ENCODE measurements at places on chromosomes 7 and 10. TPM values are rescaled to one million over a fixed set of nuclear protein-coding genes. Genes with fewer than 3 reads are reported as not detected.

Gene STAG3
- total RNA-seq: 1.9 TPM

Gene LBX1
- total RNA-seq: not detected

Gene LEP
- 0.89 TPM for total RNA-seq

Gene NANOS1
- total RNA-seq: 0.52 TPM

Gene VENTX
- total RNA-seq: 0.81 TPM

Gene CLRN3
- total RNA-seq: not detected

Gene SH2D4B
- total RNA-seq: not detected

GRCh38 chr10:44920252-44920651, 9.1 kb downstream of the TMEM72 start:
- no peak for DNase-seq

DNA sequence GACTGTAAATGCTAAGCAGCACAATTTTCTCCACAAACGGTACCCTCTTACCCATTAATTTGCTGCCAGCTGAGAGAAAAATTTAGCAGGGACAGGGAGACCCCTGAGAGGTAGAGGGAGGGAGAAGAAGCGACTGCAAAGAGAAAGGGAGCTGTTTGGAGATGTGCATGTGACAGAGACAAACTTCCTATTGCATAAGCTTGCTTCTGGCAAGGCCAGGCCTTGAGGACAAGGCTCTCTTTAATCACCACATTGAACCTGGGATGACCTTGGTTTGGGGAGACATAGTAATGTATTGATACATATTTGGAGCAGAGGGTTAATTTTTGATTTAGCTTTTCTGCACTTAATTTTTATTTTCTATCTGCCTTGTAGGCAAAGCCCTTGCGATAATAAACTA, 31.1 kb upstream of the HIBADH start:
- no peak for DNase-seq

- no peak for DNase-seq
Observed at GRCh38 chr10:118957443-118957825, 72.1 kb upstream of the NANOS1 start.

- no peak for DNase-seq
Observed at GRCh38 chr10:107232013-107232412, 67.5 kb upstream of the SORCS1 start.

DNA sequence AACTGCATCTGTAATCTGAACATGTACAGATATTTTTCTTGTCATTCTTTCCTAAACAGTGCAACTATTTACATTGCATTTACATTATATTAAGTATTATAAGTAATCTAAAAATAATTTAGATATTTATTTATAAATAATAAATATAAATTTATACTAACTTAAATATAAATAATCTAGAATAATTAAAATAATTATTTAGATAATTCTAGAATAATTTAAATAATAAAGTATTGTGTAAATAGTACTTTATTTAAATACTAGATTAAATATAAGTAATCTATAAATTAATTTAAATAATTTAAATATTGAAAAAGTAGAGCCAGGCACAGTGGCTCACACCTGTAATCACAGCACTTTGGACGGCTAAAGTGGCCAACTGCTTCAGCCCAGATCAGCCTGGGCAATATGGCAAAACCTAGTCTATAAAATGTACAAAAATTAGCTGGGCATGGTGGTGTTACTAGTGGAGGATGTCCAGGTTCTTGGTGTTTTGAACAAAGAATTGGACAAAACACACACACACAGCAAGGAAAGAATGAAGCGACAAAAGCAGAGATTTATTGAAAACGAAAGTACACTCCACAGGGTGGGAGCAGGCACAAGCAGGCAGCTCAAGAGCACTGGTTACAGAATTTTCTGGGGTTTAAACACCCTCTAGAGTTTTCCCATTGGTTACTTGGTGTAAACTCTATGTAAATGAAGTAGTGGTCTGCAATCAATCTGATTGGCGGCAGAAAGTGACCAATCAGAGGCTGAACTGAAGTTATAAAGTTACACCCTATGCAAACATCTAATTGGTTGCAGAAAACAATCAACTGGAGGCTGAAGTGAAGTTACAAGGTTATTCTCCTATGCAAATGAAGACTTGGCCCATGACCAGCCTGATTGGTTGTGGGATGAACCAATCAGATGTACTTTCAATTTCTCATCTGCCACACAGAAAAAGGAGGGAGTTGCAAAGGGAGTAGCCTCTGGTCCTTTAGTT, 100.2 kb upstream of the SP4 start:
- no peak for DNase-seq

DNA sequence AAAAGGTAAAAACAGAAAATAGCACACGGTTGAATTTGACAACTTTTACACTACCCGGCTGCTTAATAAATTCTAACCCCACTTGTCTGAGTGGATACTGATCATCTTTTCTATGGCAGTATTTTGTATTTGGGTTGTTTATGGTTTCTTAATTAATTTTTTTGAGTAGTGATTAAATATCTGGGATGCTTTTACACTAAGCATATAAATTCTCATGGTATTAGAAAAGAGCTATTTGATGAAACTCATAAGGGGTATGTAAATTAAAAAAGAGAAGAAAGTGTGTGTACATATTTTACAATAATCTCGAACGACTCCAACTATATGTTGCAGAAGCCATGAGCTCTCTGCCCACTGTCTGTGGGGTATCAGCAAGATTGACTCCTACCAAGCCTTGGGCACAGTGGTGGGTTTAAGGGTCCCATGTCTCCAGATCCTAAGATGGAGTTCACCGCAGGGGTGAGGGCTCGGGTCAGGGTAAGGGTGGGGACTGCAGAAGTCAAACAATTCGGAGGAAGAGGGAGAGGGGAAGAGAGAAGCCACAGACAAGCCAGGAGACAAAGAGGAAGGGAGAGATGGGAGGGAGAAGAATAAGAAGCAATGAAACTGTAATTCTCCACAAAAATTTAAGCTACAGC, 7.6 kb upstream of the HOXA13 start:
- DNase-seq: no peak

GRCh38 chr10:12455318-12455717, 106.0 kb downstream of the CAMK1D start:
- no peak for DNase-seq

- DNase-seq: no peak
Observed at GRCh38 chr10:89007129-89007893, 16.7 kb downstream of the FAS start.

DNA sequence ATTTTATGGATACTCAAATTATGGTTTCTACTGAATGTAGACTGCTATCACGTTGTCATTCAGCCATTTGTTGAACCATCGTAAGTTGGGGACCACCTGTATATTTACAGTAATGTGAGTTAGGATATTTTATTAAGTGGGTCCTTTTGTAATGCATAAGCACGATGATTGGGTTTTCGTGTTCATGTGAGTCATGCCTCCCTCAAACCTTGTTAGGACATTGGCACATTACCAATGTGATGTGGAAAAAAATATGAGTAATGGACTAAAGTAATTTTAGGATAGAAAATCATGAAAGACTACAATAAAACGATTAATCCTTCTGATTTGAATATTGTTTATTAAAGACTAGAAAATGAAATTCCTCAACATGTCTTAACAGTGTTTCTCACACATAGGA, 8.7 kb downstream of the SMC3 start:
- no peak for DNase-seq

DNA sequence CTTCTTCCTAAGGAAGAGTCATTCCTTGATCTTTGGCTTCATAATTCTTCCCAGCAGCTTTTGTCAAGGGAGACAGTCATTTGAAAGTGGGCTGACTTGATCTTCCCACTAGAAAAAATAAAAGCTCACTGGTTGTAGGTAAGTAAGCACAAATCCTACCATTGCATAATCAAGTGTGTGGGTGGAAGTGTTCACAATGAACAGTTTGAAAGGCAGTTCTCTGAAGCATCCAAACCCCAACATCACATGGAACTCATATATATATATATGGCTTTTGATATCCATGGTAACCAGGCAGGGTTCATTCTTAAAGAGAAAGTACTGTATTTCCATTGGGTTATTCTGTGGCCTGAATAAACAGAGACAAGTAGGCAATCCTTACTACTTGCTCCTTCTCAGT, 51.6 kb downstream of the ARMH3 start:
- DNase-seq: no peak

DNA sequence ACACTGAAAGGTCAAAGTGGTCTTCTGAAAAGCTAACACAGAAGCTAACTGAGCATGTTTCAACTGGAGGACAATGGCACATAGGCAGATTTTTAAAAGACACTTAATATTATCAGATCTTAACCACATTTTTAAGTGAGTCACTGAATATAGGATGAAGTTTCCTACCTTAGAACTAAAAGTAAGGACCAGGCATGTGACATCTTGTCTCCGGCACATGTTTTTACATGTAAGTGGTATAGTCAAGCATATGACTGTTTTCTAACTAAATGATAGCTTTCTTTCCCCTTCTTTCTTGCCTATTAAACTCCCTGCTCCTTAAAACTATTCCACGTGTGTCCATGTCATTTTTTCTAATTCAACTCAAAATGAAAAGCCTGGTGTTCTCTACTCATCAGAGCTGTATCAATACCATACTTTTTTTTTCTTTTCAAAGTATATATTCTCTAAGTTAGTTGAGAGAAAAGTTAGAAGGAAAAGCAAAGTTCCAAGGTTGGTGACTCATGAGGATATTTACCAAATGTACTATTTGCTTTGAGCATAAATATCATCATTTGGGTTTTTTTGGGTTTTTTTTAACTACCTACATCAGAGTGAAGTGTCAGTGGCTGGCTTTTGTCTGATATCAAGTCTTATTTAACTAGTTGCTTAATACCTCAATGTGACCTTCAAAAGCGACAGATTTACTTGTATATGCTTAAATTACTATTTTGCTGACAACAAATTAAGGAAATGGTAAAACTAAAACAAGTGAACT, 127.5 kb downstream of the CRPPA start:
- DNase-seq: no peak

DNA sequence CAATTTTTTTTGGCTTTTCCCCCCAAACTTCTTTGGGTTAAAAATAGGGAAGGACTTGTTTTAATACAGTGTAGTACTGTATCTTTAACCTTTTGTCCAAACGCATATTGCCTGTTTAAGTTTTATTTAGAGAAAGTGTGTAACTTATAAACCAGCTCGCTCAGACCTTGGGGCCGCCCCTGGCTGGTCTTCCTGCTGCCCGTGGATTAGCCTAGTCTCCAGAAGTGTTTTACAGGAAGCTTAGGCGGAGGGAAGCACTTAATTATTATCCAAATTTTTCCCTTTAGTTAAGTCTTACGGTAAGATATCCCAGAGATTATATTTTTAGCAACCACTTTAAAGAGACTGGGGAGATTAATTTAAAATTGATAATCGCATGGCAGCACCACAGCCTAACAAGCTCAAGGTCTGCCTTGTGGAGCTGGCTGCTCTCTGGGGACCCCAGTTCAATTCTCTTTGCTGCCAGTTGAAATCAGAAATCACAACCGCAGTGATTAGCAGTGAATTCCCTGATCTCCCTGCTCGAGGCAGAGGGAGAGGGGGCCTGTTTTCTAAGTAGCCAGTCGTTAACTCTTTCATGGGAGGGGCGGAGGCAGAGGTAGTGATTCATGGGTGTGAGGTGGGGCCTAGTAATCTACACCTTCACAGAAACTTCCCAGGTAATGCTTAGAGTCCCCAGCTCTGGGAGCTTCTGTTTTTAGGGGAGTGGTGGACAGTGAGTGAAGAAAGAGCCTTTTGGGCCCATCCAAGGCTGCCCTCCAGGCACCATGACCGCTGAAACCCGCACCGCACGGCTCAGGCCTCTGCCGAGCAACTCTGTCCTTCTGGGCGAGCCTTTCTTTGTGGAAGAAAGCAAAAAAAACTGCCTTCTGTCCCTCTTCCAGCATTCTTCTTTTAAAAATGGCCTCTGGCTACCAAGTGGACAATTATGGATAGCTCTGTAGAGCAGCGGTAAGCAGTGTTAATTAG, 548.7 kb upstream of the GALNT17 start:
- peak; percentile 27 for DNase-seq

Measured in ureter (tissue), 1 donor.